ENCODE measurements at places on chromosomes 7 and 10.

DNA sequence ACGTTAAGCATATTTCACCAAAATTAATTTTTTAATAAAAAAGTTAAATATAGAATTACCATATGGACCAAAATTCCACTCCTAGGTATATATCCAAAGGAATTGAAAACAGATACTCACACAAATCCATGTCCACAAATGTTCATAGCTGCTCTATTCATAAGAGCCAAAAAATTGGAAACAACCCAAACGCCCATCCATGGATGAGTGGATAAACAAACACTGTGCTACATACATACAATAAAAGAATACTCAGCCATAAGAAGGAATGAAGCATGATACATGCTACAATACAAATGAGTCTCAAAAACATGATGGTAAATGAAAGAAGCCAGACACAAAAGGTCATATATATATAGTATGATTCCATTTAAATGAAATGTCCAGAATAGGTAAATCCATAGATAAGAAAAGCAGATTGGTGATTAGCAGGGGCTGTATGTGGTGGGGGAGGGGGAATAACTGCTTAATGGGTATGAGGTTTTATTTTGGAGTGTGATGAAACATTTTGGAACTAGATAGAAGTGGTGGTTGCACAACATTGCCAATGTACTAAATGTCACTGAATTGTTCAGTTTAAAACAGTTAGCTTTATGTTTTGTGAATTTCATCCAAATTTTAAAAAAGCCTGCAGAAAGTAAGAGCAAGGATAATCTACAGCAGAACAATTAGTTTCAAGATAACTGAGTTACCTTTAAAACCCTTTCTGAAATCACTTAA lies 101.2 kb upstream of the EFCAB10 start:
- DNase-seq: no peak

- DNase-seq: peak; percentile 83
Observed at GRCh38 chr10:86688398-86688921, 20.1 kb downstream of the LDB3 start.

- no peak for DNase-seq
Observed at GRCh38 chr7:2220954-2221353, 11.8 kb downstream of the MAD1L1 start.

DNA sequence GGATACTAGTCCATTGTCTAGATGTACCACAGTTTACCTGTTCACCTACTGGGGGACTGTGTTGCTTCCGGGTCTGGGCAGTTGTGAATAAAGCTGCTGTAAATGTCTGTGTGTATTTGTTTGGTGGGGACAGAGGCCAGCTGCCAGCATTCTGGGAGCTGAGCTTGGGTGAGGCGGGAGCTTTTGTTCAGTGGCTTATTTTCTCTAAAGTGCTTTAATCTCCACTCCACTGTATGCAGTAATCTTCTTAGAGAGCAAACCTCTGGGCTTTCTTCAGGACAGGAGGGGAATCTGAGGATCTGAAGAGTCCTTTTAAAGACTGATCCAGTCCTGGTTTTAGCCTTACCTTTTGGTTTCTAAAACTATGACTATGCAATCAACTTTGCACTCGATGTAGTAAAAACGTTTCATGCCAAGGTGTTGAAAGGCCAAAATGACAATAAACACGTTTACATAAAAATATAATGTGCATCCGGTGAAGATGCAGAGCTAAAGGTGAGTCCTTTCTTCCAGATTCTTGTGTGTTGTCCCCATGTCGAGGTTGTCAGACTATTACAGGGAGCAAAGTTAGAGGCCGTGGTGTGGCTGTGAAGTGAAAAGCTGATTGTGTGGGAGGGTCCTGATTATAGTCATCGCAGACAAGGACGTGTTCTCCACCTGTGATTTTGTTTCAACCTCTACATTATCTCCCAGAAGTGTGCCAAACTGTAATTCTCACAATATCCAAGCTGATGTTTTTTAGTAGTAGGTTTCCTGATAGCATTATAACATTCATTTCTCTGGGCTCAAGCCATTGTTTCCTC lies 279.8 kb downstream of the CAMK1D start:
- no peak for DNase-seq
